NCI-H1105 treated with DMSO at 0.1 percent for 48 hours (cell line): ENCODE measurements at places on chromosomes 12 and 14.
A peak's percentile ranks its signal among the peaks of the same experiment; 100 is the strongest.

DNA sequence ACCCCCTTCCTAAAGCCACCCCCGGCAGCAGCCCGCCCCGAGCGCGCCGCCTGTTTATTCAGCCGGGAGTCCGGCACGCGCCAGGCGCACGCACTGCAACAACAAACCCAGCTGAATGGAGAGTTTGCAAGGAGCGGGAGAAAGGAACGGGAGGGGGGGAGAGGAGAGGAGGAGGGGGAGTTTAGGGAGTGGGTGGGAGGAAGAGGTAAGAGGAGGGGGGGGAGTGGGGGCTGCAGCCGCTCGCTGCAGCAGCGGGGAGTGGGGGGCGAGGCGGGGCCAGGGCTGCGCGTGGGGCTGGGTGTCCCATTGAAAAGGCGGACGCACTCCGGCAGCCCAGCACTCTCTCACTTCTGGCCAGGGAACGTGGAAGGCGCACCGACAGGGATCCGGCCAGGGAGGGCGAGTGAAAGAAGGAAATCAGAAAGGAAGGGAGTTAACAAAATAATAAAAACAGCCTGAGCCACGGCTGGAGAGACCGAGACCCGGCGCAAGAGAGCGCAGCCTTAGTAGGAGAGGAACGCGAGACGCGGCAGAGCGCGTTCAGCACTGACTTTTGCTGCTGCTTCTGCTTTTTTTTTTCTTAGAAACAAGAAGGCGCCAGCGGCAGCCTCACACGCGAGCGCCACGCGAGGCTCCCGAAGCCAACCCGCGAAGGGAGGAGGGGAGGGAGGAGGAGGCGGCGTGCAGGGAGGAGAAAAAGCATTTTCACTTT, at the start of gene ASCL1:
TSS of gene ASCL1 (plus strand) at position 336 of the 712 bp plus-strand sequence. CDS start 571 bp downstream, outside the sequence.
- DNase-seq: peak; percentile 98

GRCh38 chr12:95204141-95204866, 13.0 kb downstream of the FGD6 start:
- no peak for DNase-seq

DNA sequence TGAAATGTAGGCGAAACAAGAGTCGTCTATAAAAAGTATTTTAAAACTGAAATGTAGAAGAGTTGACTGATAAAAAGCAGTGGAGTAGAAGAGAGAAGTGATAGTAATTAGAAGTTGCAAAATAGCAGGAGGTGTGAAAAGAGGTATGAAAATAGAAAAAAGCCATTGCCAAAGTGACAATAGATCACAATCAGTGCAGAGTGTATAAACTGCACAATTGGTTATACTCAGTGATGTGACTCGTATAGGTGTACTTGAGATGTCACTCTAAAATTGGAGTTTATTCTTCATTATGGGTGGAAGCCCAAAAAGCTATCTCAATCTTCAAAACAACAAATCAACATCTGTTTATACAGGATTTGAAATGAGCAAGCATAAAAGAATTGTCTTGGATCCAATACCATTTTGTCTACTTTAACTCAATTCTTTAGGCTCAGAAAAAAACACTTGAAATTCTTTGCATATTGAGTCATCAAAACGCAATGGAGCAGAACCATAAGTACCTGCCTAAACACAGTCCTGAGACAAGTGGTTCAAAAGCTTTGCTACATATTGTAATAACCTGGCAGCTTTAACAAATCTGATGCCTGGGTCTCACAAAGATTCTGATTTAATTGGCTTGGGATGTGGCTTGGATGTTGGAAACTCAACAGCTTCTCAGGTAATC, 8.8 kb downstream of the IKBIP start:
- DNase-seq: peak; percentile 98

- DNase-seq: no peak
These were observed 91.6 kb upstream of the VRK1 start for GRCh38 chr14:96705422-96706092.

GRCh38 chr12:108515916-108516315, 839 bp downstream of the FICD start:
- DNase-seq: no peak

- no peak for DNase-seq
These were observed 76.2 kb upstream of the FRMD6 start for GRCh38 chr14:51575349-51576116.
